ENCODE measurements at places on chromosomes 6 and 20. TPM values are rescaled to one million over a fixed set of nuclear protein-coding genes. Genes with fewer than 3 reads are reported as not detected.

GRCh38 chr20:44692932-44693480 lies 22.2 kb upstream of the CCN5 start:
- peak; percentile 93 for DNase-seq

CALHM4 gene
- total RNA-seq: not detected

- DNase-seq: no peak
Observed at GRCh38 chr20:50416269-50417022, 93.7 kb upstream of the PTPN1 start.

- DNase-seq: peak; percentile 34
Observed at GRCh38 chr6:120363429-120363828, 970.9 kb downstream of the TBC1D32 start.

FAM83C gene
- not detected for total RNA-seq

DNA sequence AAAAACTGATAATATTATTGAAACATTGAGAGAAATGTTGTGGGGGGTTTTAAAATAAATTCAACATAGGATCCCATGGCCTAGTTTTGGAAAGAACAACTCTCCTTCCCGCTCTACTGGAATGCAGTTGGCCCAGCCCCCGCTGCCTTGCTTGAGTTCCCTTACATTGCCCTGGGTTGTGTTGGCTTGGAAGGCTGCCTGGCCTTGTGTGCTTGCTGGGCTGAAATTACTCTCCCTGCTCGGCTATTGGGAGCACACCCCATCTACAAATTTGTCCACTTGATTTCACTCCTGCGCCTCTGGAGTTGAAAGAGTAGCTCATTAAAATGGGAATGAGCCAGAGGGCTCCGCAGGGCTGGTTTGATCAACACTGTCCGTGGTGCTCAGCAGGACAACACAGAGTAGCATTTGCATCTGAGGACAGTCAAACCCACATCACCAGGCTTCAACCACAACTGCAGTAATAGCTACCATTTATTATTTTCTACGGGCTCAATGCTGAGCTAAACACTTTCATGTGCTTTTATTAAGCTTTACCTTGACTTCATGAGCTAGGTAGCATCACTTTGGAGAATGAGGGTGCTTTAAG lies 35.2 kb downstream of the DOK5 start:
- no peak for DNase-seq

DNA sequence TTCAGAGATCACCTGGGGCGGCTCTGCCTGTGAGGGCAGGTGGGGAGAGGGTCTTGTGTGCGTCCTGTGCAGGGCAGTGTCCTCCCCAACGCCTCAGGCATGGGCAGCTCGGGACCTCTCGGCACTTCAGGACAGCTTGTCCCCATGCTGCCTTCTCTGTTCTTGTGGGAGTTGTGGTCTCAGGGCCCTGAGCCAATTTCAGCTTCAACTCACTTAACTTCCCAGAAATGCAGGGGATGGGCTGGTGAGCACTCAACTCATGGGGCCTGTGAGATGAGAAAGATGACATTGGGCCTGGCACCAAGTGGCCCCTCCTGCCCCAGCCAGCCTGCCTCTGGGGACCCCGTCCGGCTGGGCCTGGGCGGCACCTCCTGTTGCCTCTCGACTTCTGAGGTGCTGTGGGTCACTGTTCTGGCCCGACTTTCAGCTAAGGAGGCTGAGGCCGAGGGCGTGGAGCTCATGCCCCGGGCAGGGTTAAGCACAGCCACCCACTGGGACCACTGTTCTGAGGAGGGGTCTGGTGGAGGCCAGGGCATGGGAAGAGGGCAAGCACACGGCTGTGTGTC lies 6.7 kb downstream of the RGS19 start:
- DNase-seq: no peak

SYCP2L gene
- not detected for total RNA-seq

GRCh38 chr20:16966276-16966880 lies 218.2 kb downstream of the OTOR start:
- no peak for DNase-seq

GPSM3 gene
- total RNA-seq: 80.6 TPM

- no peak for DNase-seq
Observed at GRCh38 chr6:15452182-15452941, 206.5 kb downstream of the JARID2 start.

- DNase-seq: no peak
Observed at GRCh38 chr20:19254956-19255355, 42.5 kb downstream of the SLC24A3 start.

- no peak for DNase-seq
Observed at GRCh38 chr6:10981409-10981808, 62.7 kb downstream of the ELOVL2 start.

DNA sequence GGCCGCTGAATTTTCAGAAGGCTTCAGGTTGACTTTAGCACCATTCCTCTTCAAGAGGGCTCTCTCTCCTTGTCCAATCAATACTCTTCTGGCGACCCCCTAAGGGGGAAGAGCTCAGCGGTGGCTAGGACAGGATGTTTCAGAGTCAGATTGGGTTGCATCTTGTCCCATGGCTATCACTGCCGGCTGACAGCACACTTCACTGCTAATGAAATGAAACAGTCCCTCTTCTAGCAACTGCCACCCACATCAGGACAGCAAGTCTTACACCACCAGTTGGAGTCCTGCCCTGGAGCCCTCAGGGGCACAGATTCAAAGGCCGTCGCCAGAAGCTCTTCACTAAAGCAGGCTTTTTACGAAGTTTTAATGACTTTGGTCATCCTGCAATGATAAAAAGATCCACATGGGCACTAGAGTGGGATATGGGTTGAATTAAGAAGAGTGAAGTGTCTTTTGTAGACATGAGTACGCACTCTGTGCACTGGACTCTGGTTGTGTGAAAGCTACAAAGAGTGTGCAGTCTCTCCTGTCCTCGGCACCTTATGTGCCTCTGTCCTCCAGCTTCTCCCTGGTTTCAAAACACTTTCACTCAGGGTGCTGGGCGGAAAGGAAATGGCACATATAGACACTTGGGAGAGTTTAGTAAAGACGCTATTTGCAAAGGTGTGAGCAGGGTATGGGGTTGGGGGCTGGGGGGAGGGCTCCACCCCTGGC lies 66.1 kb upstream of the SLC22A16 start:
- no peak for DNase-seq

DNA sequence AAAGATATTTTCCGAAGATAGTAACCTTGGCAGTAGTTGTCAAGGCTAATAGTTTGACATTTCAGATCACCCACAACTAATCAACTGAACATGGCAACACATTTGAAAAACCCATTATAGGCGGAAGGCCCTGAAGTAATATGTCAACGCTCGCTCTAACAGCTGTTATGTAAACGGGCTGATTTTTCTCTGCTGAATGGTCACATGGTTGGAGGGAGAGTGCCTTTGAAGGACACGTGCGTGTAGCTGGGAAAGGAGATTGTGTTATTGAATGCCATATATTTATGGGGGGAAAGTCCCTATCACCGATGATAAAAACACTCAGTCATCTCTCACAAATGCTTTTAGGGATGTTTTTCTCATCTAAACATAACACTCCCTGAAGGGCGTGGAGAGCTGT lies 160.0 kb upstream of the RALGAPA2 start:
- no peak for DNase-seq

ECI2 gene
- 78.5 TPM for total RNA-seq

- DNase-seq: no peak
Observed at GRCh38 chr20:56979125-56979524, 287.3 kb downstream of the BMP7 start.

- no peak for DNase-seq
Observed at GRCh38 chr20:25668446-25668845, 28.2 kb downstream of the ZNF337 start.

DNA sequence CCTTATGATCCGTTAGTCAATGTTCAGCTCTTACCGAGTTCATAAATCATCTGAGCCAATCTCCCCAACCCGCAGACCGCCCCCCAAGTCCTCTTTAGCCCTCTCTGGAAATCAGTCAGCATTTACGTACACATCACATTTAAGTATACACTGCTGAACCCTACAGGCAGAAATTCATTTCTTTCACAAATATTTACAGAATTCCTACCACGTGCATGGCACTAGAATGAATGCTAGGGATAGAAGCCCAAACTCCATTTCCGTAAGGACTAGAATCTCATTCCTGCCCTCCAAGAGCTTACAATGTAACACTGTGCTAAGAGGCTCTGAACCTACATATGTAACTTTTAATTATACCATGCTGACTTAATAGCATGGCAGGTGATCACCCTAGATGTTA lies 1.8 kb downstream of the OSER1 start:
- no peak for DNase-seq

CCM2L gene
- not detected for total RNA-seq

PNPLA1 gene
- not detected for total RNA-seq

MEI4 gene
- 0.06 TPM for total RNA-seq

- DNase-seq: no peak
Observed at GRCh38 chr20:4457566-4458543, 263.9 kb upstream of the PRND start.

DNA sequence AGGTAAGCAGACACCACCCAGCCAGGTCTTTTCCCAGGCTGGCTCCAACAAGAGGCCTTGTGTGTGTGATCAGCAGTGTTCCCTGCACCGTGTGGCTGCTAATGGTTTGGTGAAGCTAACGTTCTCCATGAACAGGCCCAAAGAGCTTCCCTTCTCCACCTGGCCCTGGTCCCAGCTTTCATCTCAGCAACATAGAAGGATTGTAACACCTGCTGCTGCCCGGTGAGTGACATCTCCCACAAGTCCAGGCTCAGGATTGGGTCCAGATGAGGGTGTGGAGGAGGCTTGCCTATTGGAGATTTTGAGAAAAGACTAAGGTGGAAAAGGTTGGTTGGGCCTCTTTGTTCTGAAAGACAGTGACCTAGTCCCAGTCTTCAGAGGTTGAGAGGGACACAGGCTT lies 89.6 kb downstream of the TMEM242 start:
- DNase-seq: no peak

GRCh38 chr6:52887910-52888524 lies 21.5 kb downstream of the GSTA3 start:
- DNase-seq: no peak

- DNase-seq: no peak
Observed at GRCh38 chr6:156599978-156600590, 177.1 kb upstream of the ARID1B start.

DNA sequence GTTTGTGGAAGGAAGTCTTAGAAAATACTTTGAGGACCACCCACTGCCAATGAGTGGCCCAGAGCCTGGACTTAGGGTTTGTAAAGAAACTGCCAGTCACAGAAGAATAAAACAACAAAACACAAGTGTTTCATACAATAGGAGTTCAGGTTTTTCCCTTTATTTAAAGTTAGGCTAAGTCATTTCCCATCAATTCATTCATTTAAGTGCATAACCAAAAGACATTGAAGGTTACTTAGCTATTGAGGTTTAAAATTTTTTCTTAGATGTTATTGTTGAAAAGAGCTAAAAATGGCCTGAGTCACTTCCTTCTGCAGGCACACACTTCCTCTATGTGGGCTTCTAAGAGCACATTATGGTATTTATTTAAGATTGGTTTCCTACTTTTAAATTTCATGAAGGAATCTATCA lies 54.2 kb downstream of the ARMC2 start:
- DNase-seq: peak; percentile 80

- no peak for DNase-seq
Observed at GRCh38 chr20:5974531-5974930, 24.1 kb downstream of the MCM8 start.

- DNase-seq: no peak
Observed at GRCh38 chr6:168194732-168195567, 115.9 kb upstream of the FRMD1 start.

- DNase-seq: no peak
Observed at GRCh38 chr20:10667560-10668167, 6.1 kb downstream of the JAG1 start.

SLPI gene
- not detected for total RNA-seq

DNA sequence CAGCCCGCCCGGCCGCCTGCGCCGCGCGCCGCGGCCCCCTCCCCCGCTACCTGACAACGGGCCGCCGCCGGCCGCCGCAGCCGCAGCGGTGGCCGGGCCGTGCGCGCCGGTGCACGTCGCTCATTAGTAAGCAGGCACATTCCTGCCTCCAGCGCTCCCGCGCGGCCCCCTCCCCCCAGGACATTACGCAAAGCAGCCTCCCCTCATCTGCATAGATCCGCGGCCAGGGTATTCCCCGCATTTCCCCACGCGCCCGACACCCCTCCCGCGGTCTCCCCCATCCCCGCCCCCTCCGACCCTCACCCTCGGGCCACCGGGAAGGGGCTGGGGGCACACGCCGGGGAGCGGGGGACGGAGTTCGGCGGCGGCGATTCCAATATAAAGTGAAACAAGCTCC lies at the start of gene HIVEP2:
TSS of gene HIVEP2 (minus strand) at position 128 of the 397 bp plus-strand sequence. CDS start 170,438 bp downstream, outside the sequence.
- DNase-seq: peak; percentile 76

AAR2 gene
- 50.1 TPM for total RNA-seq

DNA sequence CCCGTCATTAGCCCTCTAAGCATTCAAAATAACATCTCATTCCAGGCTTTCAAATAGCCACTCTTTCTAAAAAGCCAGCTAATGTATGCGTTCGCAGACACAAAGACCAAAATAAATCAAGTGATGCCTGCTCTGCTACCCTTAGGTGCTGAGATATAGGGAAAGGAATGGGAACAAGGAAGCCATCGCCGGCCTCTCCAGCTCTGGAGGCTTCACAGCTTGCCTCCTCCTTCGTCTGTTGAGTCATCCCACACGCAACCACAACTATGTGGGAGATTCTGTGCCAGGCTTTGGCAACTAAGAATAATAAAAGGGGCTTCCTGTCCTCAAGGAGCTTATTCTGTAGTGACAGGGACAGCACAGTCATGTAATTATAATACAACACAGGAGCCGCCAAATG lies 27.3 kb upstream of the SLC22A23 start:
- DNase-seq: peak; percentile 67

GRCh38 chr6:113855500-113856374 lies 1.4 kb upstream of the MARCKS start:
- DNase-seq: no peak

TEAD3 gene
- total RNA-seq: 3.8 TPM

GRCh38 chr6:116390581-116390980 lies 19.8 kb downstream of the DSE start:
- no peak for DNase-seq

DNA sequence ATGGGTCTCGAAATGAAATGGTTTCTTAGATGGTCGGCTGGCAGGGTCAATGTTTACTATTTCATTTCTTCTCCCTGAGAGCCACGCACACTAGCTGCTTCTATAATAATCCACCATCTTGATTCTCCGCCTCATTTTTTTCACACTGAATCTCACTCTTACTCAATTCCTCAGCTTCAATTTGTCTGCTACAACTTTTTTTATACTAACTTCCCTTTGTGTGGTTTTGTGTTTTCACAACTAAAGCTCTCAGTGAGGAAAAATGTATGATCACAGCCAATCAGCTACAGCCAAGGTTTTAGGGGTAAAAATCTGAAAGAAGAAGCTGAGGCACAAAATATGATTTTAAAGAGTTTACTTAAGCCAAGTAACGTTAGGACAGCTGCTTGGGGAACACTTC lies 1309.4 kb downstream of the EPHA7 start:
- DNase-seq: no peak
